Right renal pelvis (tissue), 4 donors: ENCODE measurements at places on chromosomes 2 and 18.

DNA sequence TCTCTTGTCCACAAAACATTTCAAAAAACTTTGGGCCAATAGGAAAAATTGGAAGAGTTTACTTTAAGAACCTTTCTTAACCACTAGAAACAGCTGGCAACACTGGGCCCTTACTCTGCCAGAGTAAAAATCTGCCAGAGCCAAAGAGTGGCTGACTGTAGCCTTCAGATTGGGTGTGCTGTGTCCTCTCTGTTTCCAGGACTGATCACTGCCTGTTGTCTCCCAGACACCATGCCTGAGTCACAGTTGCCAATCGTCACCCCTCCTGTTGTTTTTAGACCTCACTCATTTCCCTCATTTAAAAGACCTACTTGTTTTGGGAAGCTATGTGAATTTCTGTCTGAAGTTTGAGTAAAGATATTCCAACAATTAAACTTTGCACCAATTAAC is 159.1 kb downstream of the PPP1R1C start:
- DNase-seq = no peak

DNA sequence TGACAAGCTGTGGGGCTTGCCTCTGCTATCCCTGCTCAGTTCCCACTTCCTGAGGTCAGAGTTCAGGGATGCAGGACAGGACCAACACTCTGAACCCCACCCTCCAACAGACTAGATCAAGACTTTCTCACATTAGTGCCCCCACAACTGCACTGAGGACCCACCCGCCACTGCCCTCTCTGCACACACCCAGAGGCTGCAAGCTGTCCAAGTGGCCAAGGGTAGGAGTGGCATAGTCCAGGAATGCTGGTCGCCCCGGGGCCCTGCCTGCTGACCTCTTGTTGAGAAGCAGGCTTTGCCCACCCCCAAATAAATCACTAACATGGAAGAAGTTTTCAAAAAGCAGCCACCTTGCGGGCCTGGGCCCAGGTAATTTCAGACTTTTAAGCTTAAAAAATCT is 5.5 kb upstream of the KIF1A start:
- no peak for DNase-seq

DNA sequence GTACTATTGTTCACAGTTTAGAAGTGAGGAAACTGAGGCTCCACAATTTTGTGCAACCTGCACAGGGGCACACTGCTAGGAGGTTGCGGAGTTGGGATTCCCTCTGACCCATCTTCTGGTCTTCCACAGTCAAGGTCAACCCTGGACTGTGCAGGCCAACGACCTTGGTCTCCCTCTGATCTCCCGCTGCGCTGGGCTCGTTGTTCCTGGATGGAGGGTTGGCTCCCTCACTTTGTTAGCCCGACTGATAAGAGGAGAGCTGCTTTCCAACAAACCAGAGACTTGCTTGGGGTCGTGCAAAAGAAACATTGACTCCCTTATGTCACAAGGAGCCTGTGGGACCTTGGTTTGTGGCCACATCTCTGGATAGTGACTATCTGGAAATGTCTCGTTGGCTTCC is 187.6 kb downstream of the MYCN start:
- DNase-seq = no peak

DNA sequence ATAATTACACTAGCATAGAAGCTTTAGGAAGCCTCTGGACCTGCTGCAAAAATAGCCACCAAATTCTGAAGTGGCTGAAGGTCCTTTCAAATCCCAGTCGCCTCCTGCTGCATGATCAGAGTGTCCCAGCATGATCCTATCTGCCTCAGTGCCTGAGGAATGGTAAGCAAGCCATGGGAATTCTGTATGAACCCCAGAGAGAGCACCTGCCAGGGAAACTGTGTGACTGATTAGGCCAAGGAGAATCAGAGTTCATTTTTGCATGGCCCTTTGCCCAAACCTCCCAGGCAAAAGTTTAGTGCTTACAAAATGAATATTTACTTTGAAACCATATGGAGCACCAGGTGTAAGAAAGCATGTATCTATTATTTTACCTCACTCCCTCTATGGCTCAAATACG is 221.4 kb downstream of the ARL4C start:
- no peak for DNase-seq

- DNase-seq = no peak
These were observed 167.8 kb downstream of the NUP35 start for GRCh38 chr2:183292028-183292427.

DNA sequence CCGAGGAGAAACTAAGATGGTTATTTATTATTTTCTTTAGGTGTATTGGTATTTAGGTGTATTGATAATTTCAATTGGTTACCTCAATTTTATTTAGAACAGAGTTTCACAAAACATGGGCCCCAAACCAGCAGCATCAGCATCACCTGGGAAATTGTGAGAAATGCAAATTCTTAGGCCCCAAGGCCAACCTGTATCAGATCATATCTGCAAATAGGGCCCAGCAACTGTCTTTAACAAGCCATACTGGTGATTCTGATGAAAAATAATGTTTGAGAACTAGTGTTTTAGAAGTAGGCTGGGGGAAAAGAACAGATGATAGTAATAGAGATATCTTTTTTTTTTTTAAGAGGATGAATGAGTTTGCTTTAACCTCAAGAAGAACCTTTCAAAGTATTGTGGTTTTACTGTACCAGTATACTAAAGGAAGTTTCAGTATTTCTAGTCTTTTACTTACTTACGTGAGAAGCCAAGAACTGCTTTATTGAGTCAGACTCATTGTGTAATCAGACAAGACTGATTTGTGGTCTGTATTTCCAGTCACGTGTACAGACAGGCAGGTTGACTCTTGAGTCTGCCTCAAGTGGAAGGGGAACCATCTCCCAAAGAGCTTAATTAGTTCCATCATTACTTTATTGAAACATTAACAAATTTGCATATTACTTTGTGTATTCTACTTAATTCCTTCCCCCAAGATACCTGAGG is 60.4 kb upstream of the GAREM1 start:
- DNase-seq = no peak

- no peak for DNase-seq
These were observed 198.9 kb downstream of the BCL2 start for GRCh38 chr18:63120620-63121019.

DNA sequence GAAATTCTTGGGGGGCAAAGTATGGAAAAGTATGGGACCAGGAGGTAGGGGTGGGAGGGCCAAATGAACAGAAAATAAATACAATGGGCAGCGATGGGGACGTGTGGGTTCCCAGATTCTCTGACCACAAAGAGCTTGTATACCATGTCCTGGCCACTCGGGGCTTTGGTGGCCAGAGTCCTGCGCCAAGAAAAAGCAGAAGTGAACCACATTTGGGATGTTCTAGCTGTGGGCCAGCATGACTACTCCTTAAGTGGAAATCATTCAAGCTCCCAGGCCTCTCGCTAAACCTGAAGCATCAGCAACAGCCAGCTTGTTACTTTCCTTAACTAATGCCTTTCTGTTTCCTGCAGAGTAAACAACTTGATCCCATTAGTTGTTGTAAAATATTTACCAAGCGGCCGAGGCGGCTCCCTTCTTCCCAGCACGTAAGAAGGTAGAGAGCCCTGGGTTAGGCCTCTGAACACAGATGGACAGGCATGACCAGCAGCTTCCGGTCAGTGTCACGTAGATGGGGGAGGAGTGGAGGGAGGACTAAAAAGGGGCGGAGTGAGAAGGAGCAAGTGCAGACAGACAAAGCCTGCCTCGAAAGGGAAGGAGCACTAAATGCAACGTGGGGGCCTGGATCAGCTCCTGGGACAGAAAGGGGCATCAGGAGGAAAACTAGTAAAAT is 88.2 kb downstream of the GALNT14 start:
- peak; percentile 42 for DNase-seq

- DNase-seq = no peak
These were observed 515.2 kb downstream of the ZEB2 start for GRCh38 chr2:144004742-144005141.

GRCh38 chr2:3126911-3127621 is 250.6 kb downstream of the EIPR1 start:
- DNase-seq = no peak

- DNase-seq = peak; percentile 49
These were observed 50.6 kb downstream of the TRAF3IP1 start for GRCh38 chr2:238370823-238371372.

DNA sequence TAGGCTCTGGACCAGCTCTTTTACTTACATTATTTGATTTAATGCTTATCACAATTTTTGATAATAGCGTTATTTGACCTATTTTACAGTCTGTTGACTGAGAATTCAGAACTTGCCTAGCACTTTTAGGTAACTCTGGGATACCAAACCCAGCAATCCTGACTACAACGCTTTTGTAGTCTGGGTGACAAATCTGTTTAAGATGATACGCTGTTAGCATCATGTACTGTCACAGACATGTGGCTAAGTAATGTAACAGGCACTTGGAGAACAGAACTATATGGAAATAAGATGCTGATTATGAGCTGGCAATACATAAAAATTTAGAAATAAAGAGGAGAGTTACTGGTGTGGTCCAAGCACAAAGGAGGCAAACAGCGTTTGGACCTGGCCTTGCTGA is 130.6 kb downstream of the RBMS1 start:
- DNase-seq = no peak

GRCh38 chr2:53945538-53945937 is 25.3 kb downstream of the PSME4 start:
- DNase-seq = no peak

DNA sequence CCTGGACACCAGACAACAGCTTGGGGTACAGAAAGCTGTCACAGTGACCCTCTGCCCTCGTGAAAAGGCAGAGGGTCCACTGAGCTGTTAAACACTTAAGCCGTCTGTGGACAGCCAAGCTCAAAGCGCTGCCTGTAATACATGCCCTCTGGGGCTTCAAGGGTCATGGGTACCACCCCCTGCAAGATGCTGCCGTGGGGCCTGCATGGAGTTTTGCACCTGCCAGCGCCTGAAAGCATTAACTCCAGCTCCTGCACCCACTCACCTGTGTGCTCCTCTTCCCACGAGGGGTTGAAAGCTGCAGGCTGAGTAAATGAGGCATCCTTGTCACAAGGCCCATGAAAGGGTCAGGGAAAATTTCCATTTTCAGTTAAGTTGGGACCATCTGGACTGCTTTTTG is 70.6 kb upstream of the PHLPP1 start:
- DNase-seq = no peak
